Uterus (tissue), 4 donors: ENCODE measurements at places on chromosomes 7 and 10.

- DNase-seq, result no peak
Observed at GRCh38 chr7:16655394-16655793, 9.4 kb downstream of the BZW2 start.

DNA sequence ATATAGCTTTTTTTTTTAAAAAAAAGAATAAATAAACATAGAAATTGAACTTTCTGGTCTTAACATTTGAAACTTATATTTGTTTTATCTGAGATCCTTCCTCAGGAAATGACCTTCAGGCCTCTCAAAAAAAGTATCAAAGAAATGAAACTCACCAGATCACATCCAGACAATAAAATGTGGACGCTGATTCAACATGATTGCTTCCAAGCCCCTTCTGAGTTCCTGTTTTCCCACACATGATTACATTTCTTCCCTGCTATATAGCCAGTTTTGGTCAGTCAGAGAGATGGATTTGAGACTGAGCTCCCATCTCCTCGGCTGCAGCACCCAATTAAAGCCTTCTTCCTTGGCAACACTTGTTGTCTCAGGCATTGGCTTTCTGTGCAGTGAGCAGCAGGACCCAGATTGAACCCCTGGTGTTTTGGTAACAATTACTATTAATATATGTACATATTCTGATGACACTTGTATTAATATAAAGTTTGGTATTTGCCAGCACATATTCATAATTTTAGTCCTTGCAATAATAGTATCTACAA is 21.8 kb upstream of the SVIL start:
- no peak for DNase-seq

GRCh38 chr7:93622036-93623033 is 47.8 kb upstream of the CALCR start:
- DNase-seq, result no peak

- DNase-seq, result no peak
Observed at GRCh38 chr7:36165059-36165458, 12.0 kb downstream of the EEPD1 start.

- no peak for DNase-seq
Observed at GRCh38 chr10:78648256-78648860, 420.4 kb upstream of the ZMIZ1 start.

- DNase-seq, result no peak
Observed at GRCh38 chr7:25940086-25940906, 211.7 kb upstream of the NFE2L3 start.

DNA sequence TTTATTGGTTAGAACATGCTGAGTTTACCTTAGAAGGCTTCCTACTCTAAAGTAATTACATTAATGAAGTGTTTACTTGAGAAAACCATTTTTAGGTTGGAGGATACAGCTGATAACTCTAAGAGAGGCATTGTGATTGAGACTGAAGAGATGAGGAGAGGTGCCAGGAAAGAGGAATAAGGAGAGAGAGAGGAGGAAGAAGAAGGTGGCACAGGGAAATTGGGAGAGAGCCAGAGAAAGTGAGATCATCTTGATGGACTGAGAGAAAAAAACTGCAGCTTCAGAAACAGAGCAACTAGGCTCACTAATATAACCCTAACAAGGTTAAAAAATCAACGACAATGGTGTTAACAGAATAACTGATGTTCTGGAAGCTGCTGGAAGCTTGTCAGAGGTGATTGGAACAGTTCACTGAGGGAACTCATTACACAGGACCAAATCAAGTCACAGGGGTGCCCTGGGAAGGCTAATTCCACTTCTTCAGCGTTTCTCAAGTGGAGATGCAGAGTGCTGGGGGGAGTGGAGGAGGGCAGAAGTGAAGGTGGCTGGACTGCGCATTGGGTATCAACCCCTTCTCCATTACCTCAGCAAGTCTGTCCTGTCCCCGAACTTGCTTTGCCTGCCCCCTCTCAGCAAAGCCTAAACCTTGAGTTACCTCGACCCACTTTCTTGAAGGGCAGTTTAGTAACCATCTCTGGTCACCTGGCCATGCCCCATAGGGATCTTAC is 6.9 kb upstream of the SORBS1 start:
- no peak for DNase-seq

GRCh38 chr10:70648427-70648826 is 23.9 kb upstream of the ADAMTS14 start:
- DNase-seq, result no peak

- DNase-seq, result no peak
Observed at GRCh38 chr7:149071641-149072437, 18.7 kb downstream of the ZNF786 start.

- DNase-seq, result no peak
Observed at GRCh38 chr7:3200504-3200903, 100.5 kb upstream of the SDK1 start.

DNA sequence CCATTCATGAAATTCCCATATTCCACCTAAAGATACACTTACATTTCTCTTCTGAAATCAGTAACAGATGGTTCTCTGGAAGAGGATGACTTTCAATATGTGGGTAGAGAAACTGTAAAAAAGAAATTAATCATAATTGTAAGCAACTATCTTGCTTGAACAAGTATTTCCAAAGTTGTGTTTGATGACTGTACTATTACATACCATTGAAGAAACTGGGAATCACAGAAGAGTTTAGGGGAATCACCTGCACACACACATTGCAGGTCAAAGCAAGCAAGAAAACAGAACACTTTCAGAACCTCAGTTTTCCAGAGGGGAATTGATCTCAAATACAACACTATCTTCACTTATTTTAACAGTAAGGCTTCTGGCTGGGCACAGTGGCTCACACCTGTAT is 33.6 kb downstream of the GSAP start:
- no peak for DNase-seq

- no peak for DNase-seq
Observed at GRCh38 chr7:135001390-135002165, 15.3 kb downstream of the AGBL3 start.

DNA sequence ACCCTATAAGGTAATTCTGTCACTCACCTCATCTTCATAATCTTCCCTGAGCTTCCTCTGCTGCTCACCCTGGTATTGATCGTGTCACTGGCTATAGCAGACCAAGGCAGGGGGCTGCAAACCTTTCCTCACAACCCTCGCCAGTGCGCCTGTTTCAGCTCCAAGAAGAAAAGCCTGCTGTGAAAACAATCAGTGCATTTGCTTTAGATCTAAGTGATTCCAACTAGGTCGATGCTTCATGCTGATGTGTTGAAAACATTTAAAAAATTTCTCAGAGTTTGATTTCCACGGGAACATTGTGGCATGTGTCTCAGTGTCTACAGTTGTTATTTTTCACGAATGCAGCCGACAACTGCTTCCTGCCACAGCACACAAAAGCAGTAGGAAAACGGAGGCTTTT is 27.3 kb downstream of the POU6F2 start:
- DNase-seq, result no peak

- DNase-seq, result no peak
Observed at GRCh38 chr10:122549636-122550035, 10.9 kb upstream of the DMBT1 start.

- no peak for DNase-seq
Observed at GRCh38 chr10:99123336-99123735, 112.3 kb downstream of the HPSE2 start.

DNA sequence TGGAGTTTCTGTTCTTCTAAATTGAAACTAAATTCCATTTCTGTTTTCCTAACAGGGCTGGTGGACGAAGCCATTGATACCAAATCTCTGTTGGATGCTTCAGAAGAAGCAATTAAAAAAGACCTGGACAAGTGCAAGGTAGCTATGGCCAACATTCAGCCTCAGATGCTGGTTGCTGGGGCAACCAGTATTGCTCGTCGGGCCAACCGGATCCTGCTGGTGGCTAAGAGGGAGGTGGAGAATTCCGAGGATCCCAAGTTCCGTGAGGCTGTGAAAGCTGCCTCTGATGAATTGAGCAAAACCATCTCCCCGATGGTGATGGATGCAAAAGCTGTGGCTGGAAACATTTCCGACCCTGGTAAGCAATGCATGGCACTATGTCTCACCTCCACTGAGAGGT is 45.6 kb downstream of the AP3M1 start:
- no peak for DNase-seq

DNA sequence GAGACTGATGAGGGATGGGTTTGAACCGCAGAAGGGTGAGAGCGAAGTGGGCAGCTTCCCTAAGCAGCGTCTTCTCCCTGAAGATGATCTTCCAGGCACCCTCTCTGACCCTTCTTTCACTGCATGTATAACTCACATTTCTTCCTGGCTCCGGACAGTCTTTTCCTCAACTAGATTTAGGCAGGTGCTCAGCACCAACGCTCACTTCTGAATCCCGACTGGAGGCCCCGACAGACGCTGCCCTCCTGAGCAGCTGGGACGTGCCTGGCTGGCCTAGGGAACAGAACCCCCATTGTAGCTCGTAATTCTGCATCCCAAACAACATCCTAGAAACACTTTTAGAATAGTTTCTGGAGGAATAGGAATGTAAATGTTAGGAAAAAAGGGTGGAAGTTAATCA is 206.6 kb downstream of the DIP2C start:
- no peak for DNase-seq

DNA sequence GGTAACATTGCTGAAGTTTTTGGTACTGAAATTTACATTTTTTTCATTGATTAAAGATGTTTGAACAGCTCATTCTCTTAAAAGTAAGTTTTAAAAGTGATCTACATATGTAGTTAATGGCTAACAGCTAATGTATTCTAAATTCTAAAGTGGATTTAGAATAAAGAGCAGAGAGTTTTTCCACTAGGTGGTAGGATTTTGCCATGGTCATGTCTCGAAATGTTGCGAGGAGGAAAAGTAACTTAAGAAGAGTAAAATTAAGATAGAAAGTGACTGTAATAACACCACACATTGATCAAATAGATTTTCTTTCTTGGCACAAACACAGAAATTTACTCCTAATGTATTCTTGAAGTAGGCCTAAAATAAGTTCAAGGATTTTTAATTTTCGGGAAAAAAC is 19.8 kb downstream of the LSMEM1 start:
- DNase-seq, result no peak

DNA sequence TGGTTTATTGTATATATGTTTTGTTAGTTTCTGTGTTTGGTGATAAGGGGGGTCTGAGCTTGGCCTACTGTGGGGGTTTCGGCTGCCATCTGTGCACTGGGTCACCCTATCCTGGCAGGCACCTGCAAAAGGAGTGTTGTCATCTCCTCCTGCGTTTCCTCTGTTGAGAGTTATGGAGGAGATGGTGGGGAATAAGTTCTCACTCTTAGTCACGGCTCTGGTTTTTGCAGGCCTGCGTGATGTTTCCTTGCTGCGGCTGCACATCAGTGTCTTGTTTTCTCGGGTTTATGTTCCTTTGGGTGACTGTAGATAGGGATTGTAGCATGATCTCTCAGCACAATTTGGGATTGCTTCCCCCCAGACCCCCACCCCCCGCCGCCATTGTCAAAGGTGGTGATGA is 36.8 kb downstream of the CCM2 start:
- no peak for DNase-seq

- no peak for DNase-seq
Observed at GRCh38 chr7:135759532-135759931, 10.9 kb upstream of the FAM180A start.

GRCh38 chr7:80481196-80481884 is 30.5 kb downstream of the GNAT3 start:
- DNase-seq, result no peak

- no peak for DNase-seq
Observed at GRCh38 chr10:77408259-77408658, 229.3 kb downstream of the KCNMA1 start.

DNA sequence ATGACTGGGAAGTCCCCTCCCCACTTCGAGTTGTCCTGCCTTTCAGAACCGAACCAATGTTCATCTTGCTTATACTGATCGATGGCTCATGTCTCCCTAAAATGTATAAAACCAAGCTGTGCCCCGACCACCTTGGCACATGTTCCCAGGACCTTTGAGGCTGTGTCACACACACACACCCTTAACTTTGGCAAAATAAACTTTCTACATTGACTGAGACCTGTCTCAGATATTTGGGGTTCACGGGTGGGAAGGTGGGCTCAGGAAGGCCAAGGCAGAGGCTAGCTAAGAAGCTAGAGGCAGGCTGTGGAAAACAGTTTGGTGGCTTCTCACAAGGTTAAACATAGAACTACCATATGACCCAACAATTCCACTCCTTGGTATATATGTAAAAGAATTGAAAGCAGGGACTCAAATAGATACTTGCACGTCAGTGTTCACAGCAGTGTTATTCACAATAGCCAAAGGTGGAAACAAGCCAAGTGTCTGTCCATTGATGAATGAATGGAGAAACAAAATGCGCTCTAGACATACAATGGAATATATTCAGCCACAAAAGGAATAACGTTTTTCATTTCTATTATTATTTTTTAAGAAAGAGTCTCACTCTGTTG is 15.4 kb downstream of the PRF1 start:
- no peak for DNase-seq

- no peak for DNase-seq
Observed at GRCh38 chr10:15265558-15265957, 97.1 kb upstream of the NMT2 start.

- no peak for DNase-seq
Observed at GRCh38 chr7:128417071-128417470, 7.3 kb upstream of the IMPDH1 start.

GRCh38 chr7:32335107-32335506 is 155.1 kb downstream of the LSM5 start:
- no peak for DNase-seq

DNA sequence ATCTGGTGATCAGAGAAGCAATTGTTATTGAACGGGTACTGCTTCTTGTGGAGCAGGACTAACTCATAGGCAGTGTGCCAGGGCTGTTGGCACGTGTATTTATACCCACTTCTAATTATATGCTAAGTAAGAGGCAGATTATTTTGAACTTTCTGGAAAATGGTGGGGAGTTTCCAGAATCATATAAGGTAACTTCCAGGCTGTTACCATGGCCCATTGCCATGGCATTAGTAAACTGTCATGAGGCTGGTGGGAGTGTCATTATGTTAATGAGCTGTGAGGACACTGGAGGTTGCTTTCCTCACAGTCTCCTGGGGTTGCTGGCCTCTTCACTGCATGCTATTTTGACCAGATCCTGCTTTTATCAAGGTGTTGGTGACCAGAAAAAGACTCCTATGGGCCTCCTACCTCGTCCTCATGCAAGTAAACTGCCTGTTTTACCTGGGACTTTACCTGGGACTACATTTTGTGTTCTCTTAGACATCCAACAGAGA is 122.6 kb downstream of the KCND2 start:
- DNase-seq, result no peak

GRCh38 chr10:22606164-22606614 is 108.2 kb downstream of the PIP4K2A start:
- DNase-seq, result no peak

DNA sequence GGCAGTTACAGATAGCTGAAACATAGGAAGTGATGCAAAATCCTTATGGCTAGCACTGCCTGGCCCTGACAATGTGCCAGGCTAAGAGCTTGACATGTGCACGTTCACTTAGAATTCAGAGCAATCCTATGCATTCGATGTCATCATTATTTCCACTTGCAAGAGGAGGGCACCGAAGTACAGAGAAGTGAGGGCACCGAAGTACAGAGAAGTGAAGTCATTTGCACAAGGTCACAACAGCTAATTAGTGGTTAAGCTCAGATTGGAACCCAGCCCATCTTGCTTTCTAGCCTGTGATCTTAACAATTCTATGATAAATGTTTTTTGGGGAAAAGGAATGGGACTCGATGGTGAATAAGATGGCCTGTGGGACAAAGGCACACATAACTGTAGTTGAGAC is 73.4 kb downstream of the ARHGAP22 start:
- DNase-seq, result no peak
